ENCODE measurements at places on chromosomes 11 and 22.

- peak; percentile 95 for DNase-seq
Measured at GRCh38 chr11:109946322-109946846, 146.8 kb upstream of the ZC3H12C start.

DNA sequence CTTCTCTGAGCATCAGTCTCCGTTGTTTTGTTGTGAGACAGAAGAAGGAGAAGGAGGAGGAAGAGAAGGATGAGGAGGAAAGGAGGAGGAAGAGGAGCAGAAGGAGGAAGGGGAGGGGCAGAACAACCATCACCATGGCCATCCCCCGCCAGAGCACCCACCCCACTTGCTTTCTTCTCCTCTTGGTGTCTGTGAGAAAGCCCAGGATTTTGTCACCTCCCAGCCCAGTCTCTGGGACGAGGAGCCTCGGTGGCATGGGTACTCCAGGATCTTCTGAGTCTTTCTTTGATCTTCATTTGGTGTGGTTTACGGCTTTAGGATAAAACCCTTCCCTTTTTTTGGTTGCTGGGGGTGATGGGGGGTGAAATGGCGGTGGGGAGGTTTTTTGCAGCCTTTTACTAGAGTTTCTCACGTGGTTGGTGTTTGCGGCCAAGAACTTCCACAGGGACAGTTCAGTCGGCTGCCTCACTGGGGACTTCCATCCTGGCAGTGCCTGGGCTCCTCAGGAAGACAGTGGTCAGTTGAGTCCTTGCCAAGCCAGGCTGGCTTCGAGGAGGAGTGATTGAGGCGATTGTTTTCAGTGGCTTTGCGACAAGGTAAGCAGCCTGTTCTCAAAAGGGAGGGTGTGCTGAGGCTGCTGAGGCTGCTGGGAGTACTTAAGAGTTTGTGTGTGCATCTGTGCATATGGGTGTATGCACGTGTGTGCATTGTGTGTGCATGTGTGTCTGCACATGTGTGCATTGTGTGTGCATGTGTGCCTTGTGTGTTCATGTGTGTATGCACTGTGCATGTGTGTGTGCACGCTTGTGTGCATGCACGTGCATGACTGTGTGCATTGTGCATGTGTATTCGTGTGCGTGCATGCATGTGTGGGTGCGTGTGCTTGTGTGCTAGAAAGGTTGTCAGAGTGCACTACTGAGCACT lies 567.5 kb downstream of the TBC1D22A start:
- no peak for DNase-seq

DNA sequence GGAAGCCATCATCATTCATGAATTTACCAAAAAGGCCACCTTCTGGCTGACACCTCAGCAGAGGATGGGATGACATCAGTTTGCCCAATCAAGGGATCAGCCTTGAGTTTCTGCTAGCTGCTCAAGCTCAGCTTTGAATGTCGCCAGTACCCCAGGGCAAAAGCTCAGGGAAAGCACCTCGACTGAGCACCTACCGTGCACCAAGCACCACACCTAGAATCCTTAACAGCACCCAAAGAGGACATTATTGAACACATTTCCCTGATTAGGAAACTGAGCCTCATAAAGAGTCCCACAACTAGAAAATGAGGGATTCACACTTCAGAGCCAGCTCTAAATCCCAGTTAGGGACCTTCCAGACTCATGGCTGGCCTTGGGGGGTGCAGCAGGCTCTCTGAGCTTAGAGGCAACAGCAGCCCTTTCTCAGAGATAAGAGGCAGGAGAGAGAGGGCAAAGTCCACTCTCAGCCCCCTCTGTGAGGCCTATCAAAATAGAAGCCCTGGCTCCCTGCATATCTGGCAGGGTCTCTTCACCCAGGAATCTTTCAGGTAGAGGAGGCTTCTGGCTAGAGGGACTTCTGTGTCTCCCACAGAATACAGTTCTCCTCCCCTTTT lies 13.4 kb upstream of the DAGLA start:
- DNase-seq, result no peak

- no peak for DNase-seq
Measured at GRCh38 chr11:30573951-30574350, 12.2 kb downstream of the MPPED2 start.

DNA sequence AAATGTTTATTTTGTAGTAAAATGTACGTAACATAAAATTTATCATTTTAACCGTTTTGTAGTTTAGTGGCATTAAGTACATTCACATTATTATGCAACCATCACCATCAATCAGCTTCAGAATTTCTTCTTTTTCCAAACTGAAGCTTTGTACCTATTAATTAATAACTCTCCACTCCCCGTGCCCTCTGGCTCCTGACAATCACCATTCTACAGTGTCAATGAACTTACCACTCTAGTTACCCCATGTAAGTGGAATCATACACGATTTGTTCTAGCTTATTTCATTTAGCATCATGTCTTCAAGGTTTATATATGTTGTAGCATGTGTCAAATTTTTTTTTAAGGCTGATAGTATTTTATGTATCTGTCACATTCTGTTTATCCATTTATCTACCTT lies 9.7 kb downstream of the TBCEL start:
- no peak for DNase-seq

DNA sequence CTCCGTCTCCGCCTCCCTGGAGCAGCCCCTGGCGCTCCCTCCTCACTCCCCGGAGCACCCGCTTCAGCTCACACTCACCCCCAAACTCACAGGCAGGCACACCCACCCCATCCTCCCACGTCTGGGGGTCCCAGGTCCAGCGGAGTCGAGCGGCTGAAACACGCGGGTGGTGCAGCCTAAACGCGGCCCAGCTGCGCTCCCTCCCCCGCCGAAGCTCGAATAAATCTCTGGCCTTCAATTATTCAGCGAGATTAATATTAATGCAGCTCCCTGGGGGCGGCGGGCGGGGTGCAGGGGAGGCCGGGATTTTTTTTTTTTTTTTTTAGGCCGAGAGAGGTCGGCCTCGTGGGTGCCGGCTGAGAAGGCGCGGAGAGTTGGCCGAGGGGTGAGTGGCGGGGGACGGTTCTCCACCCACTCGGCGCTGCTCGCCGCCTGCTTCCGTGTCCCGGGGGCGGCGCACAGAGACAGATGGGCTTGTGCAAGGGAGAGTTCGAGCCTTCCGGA lies 524 bp upstream of the SLC1A2 start:
- DNase-seq, result no peak

GRCh38 chr11:28049338-28050216 lies 58.4 kb downstream of the KIF18A start:
- DNase-seq, result no peak

- DNase-seq, result no peak
Measured at GRCh38 chr11:17145972-17146371, 61.8 kb downstream of the PIK3C2A start.

GRCh38 chr11:103944251-103944940 lies 92.0 kb upstream of the DDI1 start:
- no peak for DNase-seq

- DNase-seq, result no peak
Measured at GRCh38 chr11:58927393-58928106, 11.7 kb upstream of the GLYATL1 start.

- DNase-seq, result peak; percentile 46
Measured at GRCh38 chr11:115765803-115766239, 261.6 kb upstream of the CADM1 start.

DNA sequence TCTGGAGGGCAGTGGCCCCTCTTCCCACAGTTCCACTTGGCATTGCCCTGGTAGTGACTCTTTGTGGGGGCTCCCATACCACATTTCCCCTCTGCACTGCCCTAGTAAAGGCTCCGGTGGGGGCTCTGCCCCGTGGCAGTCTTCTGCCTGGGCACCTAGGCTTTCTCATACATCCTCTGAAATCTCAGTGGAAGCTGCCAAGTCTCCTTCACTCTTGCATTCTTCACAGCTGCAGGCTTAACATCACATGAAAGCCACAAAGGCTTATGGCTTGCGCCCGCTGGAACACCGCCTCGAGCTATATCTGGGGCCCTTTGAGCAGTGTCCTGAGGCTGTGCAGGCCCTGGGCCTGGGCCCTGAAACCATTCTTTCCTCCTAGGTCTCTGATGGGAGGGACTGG lies 25.3 kb downstream of the PLEKHB1 start:
- no peak for DNase-seq

- DNase-seq, result no peak
Measured at GRCh38 chr11:47109727-47110246, 66.9 kb downstream of the ARFGAP2 start.

GRCh38 chr11:5507933-5508305 lies 1.8 kb downstream of the UBQLN3 start:
- DNase-seq, result no peak

- no peak for DNase-seq
Measured at GRCh38 chr11:9076661-9077060, 14.7 kb downstream of the SCUBE2 start.

DNA sequence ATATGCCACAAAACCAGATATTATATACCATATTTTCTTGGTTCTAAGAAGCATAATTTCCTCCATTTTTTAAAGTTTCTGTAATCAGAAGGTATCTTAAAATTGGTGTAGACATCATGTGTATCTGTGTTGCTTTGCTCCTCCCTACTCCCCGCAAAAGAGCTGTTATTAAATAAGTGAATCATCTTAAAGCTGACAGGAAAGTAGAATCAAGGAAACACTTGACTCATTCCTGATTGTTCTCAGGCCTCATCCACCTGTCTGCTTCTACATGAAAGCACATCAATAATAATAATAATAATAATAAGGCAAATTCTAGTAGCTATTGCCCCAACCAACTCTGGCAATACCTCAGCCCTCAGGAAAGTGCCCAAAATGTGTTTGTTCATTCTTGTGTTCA lies 26.2 kb upstream of the GUCY1A2 start:
- no peak for DNase-seq

- peak; percentile 90 for DNase-seq
Measured at GRCh38 chr22:42439821-42440674, 7.8 kb upstream of the NFAM1 start.

DNA sequence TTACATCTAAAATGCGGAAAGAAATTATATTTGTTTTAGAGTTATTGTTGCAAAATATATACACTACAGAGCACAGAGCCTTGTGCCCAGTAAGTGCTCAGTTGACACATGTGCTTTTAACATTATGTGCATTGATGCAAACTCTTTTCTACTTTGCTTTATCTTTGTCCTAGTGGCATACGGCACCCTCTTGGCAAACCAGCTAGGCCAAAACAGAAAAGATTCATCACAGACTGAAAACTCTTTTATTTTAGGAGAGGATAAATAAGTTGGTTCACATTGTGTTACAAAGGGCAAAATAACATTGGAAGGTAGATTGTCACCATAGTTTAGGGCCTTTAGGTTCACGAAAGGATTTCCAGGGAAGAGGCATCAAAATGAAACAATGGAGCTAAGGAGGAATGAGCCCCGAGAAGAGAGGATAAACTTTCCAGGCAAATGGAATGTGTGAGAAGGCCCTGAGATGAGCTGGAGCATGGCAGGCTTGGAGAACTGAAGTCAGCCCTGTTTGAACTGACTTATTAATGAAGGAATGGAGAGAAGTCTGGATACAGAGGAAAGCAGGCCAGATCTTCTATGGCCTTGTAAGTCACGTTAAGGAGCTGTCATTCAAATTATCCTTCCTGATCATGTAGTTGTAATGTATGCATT lies 23.5 kb upstream of the TOP3B start:
- no peak for DNase-seq

- DNase-seq, result no peak
Measured at GRCh38 chr11:12169822-12170221, 59.4 kb downstream of the MICAL2 start.

DNA sequence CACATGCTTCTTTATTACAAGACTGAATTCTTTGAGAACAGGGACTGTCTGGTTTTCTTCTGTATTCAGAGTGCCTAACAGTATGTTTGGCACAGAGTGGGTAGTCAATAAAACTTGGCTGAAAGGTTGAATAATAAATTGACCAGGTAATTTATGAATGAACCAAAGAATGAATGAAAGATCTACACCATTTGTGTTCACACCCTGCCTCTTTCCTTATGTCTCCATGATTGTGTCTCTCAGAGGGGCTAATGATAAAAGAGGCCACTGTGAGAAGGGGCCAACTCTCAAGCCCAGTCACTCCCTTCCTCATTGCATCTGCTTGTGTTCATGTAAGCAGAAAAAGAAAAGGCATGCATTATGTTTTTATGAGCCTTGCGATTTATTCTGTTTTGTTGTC lies 569.7 kb upstream of the TENM4 start:
- no peak for DNase-seq

- no peak for DNase-seq
Measured at GRCh38 chr11:8747173-8747572, 64.6 kb downstream of the RPL27A start.

DNA sequence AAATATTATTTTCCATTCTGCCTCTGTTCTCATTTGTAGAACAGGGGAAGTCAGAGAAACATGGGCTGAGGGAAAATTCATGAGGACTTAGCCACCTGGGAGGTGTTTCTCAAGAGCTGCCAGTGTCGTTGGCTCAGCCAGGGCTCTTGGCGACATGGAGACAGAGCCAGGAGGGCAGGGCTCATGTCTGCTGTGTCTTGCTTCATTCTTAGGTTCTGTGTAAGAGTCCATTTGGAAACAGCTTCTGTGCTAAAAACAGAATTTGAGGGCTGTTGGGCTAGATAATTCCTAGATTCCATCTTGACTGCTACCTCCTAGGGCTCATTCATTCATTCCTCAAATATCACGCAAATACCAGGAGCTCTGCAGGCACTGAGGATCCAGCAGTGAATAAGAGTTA lies 15.1 kb upstream of the MRGPRX2 start:
- no peak for DNase-seq

DNA sequence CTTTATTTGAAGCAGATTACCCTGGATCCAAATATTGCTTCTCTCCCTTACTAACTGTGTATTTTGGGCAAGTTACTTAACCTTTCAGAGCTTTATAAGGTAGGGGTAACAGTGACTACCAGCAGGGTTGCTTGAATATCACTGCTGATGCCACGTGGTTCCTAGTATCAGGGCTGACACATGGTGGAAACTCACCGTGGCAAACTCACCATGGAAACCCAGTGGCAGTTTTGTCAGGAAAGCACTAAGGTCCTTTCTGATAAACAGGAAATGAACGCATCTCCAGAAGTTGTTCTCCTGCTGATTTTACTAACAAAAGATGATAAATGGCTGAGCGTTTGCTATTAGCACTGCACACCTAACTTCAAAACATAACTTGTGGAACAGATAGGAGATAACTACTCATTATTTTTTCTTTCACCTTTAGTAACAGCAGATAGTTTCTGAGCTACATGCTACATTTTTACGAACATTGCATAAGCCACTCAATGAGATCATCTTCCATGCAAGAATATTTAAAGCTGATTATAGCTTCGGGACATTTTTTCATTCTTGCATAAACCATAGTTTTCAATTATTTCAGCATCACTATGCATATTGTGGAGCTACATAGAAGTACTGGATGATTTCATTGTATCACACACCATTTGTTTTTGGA lies 59.7 kb upstream of the RAG2 start:
- DNase-seq, result no peak

DNA sequence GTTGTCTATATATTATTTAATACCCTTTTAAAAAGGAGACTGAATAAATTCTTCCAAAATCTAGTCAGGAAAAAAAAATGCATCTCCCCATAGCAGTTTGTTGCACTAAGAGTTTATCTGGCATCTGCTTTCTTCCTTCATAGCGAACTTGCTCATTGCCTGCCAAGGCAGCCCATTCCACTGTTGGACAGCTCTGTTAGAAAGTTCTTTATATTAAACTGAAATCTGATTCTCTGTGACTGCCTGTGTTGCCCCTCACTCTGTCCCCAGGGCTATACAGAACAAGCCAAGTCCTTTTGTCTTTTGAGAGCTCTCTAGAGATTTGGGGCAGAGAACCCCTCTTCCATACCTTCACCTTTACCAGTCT lies 3.3 kb upstream of the CHRDL2 start:
- no peak for DNase-seq
